ENCODE measurements at places on chromosomes 2 and 18. TPM values are rescaled to one million over a fixed set of nuclear protein-coding genes. Genes with fewer than 3 reads are reported as not detected.

GRCh38 chr2:74499267-74499939 lies at the start of gene LBX2:
Gene LBX2 (minus strand): TSS chr2:74499603. CDS start chr2:74499537, 66 bp downstream.
- peak within 1 kb of the TSS; percentile 64 for H3K4me3 ChIP-seq
- peaks cover 48% of the 10 kb centered on the region for H3K4me1 ChIP-seq
- H3K27ac ChIP-seq = no peak within 1 kb of the TSS
- no peak for DNase-seq
- peaks cover 2% of the 10 kb centered on the region for H3K36me3 ChIP-seq
- H3K27me3 ChIP-seq = peaks cover 53% of the 10 kb centered on the region

DNA sequence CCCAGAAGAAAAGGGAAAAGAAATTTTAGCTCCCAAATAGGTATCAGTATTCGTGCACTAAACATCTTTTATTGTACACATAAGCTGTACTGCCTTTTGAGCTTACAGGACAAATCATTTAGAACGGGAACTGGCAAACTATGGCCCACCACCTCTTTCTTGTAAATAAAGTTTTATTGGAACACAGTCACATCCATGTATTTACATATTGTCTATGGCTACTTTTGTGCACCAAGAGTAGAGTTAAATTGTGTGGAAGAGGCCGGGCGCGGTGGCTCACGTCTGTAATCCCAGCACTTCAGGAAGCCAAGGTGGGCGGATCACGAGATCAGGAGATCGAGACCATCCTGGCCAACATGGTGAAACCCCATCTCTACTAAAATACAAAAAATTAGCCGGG lies 5.7 kb downstream of the TM4SF20 start:
- no peak overlapping the region for H3K4me3 ChIP-seq
- no peak for DNase-seq
- no peaks in the 10 kb centered on the region for H3K4me1 ChIP-seq
- H3K27ac ChIP-seq = no peak overlapping the region

- no peak overlapping the region for H3K27ac ChIP-seq
- no peak overlapping the region for H3K4me3 ChIP-seq
- no peaks in the 10 kb centered on the region for H3K27me3 ChIP-seq
- peaks cover 13% of the 10 kb centered on the region for H3K4me1 ChIP-seq
- no peaks in the 10 kb centered on the region for H3K36me3 ChIP-seq
- peak; percentile 26 for DNase-seq
Observed at GRCh38 chr2:12293874-12294273, 422.9 kb upstream of the TRIB2 start.

DNA sequence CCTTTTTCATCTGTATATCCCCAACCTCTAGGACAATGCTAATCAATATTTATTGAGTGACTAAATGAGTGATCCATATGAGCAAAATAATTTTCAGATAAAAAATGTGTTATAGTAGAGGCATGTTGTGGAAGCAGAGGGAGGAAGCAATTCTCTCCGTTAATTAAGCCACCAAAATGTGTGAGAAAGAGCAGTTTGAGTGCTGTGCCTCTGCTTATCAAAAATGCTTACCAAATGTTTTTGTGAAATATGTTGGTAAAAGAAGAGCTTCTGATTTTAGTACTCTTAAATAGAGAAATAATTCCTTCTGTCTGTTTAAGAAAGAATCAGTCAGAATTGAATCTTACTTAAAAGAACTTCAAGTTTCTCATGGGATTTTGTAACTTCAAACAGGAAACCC lies 90.3 kb downstream of the DTNA start:
- H3K4me1 ChIP-seq = no peaks in the 10 kb centered on the region
- DNase-seq = no peak
- no peaks in the 10 kb centered on the region for H3K36me3 ChIP-seq

DNA sequence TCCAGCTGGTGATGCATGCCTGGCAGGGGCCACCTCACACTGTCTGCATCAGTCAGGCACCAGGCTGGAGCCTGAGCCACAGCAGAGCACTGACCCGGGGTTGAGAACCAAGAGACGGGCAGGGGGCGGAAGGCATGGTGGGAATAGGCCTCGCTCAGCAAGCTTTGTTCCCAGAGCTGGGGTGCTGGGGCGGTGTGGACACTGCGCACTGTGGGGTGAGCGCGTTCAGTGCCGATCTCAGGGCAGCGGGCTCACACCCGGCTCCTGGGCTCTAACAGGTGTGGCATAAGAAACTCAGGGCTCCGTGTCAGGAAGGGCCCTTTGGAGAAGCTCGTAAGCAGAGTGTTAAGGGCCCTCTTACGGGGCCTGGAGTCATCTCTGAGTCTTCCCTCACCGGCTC lies 15.7 kb downstream of the SH3RF3 start:
- no peak for DNase-seq
- no peaks in the 10 kb centered on the region for H3K36me3 ChIP-seq

Gene SLC4A3
- total RNA-seq = 0.20 TPM

DNA sequence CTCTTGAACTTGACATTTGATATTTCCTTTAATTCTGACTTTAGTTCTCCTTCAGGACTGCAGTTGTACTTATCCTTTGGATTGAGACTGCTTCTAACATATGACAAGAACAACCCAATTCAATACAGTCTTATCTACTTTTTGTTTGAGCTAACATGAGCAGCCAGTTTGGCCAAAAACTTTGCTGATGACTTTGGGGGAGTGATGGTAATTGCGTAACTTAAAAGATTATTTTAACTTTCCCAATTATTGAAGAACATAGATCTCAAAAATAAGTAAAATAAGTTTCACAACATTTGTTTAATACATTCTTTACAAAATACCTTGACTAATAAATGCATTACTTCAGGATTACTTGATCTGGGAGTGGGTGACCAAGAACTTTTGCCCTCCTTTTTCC lies 1311.1 kb upstream of the NRXN1 start:
- H3K36me3 ChIP-seq = no peaks in the 10 kb centered on the region
- H3K4me3 ChIP-seq = no peak overlapping the region
- DNase-seq = no peak
- no peak overlapping the region for H3K27ac ChIP-seq
- no peaks in the 10 kb centered on the region for H3K4me1 ChIP-seq

DNA sequence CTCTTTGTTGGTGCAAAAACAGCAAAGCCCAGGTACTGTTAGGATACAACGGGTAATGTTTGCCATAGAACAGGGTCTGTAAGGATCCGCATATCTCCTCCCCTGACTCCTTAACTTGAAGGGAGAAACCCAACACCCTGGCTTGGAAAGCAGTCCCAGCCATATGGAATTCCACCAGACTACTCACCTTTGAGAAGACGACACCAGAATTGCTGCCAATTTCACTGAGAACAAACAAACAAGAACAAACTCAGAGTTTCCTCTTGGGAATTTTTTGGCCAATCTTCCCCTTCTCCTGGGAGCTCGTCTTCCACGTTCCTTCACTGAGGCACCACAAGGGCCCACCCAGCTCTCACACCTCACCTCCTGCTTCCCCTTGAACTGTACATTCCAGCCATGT lies 29.2 kb downstream of the CAPN14 start:
- no peaks in the 10 kb centered on the region for H3K36me3 ChIP-seq
- H3K4me3 ChIP-seq = no peak overlapping the region
- H3K4me1 ChIP-seq = no peaks in the 10 kb centered on the region
- DNase-seq = no peak
- no peaks in the 10 kb centered on the region for H3K27me3 ChIP-seq

GRCh38 chr18:54983041-54983686 lies 23.9 kb upstream of the CCDC68 start:
- no peak for DNase-seq
- H3K4me3 ChIP-seq = no peak overlapping the region
- no peak overlapping the region for H3K27ac ChIP-seq
- H3K36me3 ChIP-seq = no peaks in the 10 kb centered on the region
- no peaks in the 10 kb centered on the region for H3K27me3 ChIP-seq
